ENCODE measurements at places on chromosomes 13 and 19.

DNA sequence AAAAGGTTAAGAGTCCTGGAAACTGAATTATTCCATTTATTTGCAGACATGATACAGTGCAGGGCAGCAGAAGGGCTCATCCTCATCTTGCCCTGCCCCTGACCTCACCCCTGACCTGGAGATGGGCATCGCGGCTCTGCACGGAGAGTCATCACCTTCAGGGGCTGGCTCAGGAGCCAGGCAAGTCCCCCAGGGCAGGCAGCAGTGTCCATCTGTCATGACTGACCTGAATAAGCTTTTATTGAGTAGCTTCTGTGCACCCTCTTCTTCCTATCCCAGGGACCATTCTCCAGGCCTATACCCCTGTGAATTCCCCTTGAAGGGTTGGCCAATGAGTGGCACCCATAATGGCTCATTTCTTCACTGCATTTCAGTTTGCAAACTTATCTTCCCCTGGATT is 484.2 kb downstream of the ZNF536 start:
- no peak for DNase-seq

DNA sequence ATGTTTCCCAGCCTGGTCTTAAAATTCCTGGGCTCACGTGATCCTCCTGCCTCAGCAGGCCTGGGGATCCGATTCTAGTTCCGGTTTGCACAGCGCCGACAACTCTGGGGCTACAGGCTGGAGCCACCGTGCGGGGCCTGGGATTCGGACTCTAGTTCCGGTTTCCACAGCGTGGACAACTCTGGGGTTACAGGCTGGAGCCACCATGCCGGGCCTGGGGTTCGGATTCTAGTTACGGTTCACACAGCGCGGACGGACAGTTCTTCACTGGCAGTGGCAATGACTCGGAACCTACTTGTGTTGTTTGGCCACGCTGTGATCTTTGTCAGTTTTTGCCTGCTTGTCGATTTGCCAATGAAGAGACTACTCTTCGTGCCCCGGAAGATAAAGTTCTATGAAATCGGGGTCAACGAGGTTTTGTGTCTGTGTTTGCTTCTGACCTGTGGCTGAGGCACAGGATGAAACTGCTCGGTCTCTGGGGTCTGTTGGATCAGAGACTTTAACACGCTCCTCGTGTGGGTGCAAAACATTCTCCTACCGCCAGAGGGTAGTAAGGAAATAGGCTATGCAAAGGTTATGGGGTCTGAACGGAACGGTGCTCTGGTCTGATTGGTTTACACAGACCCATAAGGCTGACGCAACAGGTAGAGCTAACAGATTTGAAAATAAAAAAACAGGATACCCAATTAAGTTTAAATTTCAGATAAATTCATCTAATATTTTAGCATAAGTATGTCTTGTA is 12.1 kb upstream of the ZSCAN1 start:
- peak; percentile 31 for DNase-seq

GRCh38 chr13:91115776-91116175 is 231.7 kb upstream of the MIR17HG start:
- DNase-seq: no peak

GRCh38 chr19:18601875-18602274 is 4.7 kb downstream of the CRLF1 start:
- no peak for DNase-seq

DNA sequence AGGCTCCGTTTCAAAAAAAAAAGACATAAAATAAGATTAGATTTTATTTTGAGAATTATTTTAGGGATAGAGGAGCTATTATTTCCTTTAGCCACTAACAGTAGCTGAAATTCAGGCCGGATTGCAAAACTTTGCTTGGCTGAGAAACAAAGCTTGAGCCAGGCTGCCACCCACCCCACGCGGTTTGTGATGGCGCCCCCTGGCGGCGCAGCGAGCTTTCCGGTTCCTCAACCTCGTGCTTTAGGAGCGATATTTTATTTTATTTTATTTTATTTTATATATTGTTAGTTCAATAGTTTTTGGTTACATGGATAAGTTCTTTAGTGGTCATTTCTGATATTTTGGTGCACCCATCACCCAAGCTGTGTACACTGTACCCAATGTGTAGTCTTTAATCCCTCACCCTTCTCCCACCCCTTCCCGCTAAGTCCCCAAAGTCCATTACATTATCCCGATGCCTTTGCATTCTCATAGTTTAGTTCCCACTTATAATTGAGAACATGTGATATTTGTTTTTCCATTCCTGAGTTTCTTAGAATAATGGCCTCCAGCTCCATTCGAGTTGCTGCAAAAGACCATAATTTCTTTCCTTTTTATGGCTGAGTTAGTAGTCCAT is 19.8 kb upstream of the CEACAM4 start:
- no peak for DNase-seq

- DNase-seq: no peak
Measured at GRCh38 chr13:45303026-45303425, 38.0 kb downstream of the TPT1 start.

DNA sequence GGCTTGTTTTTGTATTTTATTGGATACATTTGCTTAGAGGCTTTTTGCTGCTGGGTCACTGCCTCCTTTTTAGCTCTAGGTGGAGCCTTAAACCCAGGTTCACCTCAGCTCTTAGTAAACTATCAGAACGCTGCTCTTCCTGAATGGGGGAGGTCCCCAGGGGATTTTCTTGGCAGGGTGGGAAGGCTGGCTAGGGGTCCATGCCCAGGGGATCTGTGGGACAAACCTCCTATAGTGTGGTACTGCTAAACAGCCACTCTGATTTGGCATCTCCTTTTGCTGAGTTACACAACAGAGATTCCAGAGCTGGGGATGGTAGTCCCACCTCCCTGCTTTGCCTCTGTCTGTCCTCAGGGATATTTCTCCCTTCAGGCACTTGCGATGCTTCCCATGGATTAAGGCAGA is 204.9 kb downstream of the ZIC5 start:
- no peak for DNase-seq

DNA sequence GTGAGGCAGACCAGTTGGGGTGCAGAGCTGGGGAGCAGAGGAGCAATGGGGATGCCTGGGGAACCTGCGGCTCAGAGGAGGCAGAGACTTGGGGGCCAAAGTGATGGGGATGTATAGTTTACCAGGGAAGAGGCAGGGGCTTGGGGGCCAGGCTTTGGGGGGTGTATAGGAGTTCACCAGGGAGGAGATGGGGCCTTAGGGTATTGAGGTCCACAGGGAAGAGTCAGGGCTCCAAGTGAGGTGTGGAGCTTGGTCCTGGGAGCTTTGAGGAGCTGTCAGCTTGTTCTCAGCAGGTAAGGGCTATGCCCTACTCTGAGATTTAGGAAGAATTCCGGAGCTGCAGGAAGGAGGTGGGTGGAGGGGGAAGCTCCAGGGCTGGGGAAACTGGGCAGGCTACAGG is 10.8 kb downstream of the TNFAIP8L1 start:
- no peak for DNase-seq

- DNase-seq: no peak
Measured at GRCh38 chr19:3618144-3618810, 8.3 kb downstream of the CACTIN start.

- DNase-seq: no peak
Measured at GRCh38 chr13:48575031-48575430, 42.2 kb upstream of the RCBTB2 start.

GRCh38 chr13:32902874-32903273 is 113.3 kb upstream of the KL start:
- no peak for DNase-seq
